NCI-H2029 treated with DMSO at 0.1 percent for 48 hours (cell line): ENCODE measurements at places on chromosomes 16 and 17.

GRCh38 chr17:4946312-4946976 is 1.9 kb downstream of the PFN1 start:
- DNase-seq = no peak

DNA sequence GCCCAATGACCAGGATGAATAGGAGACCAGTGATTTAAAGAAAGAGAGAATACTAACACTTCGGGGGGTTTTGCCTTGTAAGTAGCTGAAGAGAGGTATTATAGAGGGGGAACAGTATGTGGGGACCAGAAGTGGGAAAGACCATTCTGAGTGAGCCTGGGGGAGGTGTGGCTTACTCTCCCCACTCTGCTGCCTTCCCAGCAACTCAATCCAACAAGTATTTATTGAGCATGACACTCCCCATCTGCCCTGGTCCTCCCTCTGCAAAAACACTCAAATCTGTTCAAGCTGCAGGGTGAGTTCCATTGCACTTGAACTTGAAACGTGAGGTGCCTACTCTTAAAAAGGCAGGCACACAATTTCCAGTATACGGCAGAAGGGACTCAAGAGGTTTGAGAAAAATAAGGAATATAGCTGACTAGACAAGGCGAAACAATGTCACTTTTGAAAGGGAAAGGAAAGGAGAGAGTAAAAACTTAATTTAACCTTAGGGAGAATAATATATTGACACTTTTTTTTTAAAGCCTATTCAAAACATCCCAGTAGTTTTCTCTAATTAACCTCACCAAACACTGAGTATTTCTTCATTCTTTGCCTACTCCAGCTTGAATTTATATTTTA is 8.2 kb downstream of the FAM117A start:
- DNase-seq = no peak

DNA sequence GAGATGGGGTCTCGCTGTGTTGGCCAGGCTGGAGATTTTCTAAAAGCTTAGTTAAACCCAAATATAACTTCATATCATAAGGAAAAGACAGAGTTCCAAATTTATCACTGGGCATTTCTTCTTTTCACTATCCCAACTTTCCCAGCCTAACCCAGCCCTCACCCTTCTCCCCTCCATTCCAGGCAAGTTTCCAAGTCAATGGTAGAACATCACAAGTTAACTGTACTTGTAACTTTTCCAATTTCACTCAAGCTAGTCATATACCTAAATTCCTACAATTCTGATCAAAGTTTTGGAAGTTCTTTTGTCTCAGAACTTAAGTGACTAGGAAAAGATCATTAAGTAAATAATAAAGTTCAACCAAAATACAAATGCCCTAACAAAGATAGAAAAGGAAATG is 61.2 kb downstream of the USP32 start:
- no peak for DNase-seq

DNA sequence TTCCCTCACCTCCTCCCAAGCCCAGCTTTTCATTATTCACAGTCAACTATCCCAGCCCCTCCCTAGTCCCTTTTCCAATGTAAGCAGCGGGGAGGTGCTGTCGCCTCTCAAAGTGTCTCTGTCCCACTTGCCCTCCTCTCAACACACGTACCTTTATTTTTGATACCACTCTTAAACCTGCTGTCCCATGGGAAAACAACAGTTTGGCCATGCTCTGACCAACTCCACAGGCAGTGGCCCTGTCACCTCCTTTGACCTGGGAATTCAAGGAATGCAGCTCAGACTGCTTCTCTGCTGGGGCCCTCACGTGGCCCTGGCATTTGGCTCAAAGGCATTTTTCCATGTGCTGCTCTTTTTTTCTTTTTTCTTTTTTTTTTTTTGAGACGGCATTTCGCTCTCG is 4.2 kb downstream of the LYRM9 start:
- DNase-seq = no peak

- DNase-seq = peak; percentile 22
Measured at GRCh38 chr17:49987681-49988441, 7.2 kb downstream of the DLX3 start.

- no peak for DNase-seq
Measured at GRCh38 chr17:47193931-47194511, 4.9 kb upstream of the CDC27 start.

DNA sequence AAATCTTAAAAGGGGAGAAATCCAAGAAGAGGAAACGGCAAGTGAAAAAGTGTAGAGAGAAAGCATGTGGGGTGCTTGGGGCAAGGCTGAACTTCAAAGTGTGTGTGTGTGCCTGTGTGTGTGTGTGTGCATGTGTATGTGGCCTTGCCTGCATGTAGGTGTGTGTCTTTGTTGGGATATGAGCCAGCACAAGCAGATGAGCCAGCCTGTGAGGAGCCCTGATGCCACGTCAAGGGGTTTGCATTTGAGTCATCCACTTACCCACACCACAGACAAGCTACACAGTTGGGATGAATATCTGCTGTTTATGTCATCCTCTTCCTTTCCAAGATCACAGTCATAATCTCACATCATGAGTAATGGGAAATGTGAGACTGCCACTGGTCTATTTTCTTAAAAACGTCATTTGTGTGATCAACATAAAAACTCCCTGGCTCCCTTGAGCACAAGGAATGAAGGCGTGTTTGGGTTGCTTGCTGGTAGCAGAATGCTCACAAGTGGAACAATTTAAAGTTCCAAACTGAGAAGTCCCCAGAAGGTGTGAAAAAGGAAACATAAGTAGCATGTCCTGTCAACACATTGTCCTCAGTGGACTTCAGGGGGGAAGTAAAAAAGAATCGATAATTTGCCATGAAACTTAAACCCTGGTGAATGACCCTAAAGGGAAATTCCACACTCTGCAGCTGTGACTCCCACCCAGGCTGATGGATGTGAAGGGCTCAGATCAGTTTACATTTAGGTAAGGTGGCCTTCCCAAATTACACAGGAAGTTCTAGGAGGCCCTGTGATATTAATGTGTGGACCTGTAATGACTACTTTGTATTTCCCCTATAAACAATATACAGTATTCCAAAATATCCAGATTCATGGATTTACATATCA is 14.7 kb downstream of the KCTD19 start:
- DNase-seq = no peak

DNA sequence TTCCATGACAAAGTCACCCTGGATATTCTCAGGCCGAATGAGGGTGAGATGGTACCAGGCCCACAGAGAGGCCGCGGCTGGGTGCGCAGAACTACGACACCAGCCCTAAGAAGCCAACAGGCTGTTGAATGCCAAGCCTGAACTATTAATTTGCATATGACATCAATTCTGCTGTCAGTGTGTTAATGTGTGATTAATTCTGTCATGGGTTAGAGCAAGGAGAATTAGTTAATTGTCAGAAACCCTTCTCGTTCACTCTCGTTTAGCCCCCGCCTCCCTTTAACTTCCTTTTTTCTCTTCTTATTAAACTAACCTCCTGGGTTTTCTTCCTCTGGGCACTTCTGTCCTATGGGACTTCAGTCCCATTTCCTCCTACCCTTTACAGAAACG is 123.4 kb downstream of the ZFHX3 start:
- DNase-seq = no peak

- no peak for DNase-seq
Measured at GRCh38 chr16:54200720-54201119, 85.9 kb downstream of the IRX3 start.

- DNase-seq = no peak
Measured at GRCh38 chr17:40632216-40632615, 15.4 kb downstream of the SMARCE1 start.

DNA sequence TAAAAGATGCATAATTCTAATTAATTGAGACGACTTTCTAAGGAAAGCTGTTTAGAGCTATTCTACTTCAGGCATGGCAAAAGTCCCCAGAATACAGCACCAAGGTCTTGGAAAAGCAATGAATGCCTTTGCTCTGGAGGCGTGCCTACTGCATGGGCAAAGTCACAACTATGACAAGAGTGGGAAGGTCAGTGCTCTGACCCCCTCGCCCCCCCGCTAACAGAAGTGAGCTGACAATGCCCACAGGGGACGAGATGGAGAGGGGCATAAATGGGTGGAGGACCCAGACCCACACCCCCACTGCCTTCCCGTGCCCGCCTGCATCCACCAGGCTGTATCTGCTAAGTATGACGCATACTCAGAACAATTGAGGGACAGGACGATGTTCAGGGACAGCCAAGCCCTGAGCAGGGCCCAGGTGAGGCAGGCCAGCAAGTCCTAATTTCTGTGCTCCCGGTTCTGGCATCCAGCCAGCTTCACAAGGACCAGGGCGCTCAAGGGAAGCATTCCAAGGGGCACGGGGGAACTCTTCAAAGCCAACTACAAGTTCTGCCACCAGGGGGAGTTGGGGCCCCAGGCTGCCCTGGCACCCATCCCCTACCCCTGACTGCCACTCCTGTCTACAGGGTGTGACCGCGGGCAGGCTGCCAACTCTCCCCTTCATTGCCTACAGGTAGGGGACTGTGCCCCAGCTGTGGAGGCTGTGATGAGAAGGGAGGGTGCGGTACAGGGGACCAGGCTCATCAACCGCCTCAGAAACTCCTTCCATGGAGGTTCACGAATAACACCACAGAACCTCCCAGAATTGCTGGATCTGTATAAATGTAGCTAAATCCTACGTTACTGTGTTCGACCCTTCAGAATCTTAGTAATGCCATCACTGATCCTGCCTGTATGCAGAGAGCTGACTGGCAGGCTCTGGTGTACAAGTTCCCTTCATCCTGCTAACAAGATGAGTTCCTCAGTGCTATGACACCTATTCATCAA is 20.8 kb downstream of the NPRL3 start:
- peak; percentile 45 for DNase-seq

- DNase-seq = no peak
Measured at GRCh38 chr17:2610195-2611175, 17.0 kb downstream of the PAFAH1B1 start.

DNA sequence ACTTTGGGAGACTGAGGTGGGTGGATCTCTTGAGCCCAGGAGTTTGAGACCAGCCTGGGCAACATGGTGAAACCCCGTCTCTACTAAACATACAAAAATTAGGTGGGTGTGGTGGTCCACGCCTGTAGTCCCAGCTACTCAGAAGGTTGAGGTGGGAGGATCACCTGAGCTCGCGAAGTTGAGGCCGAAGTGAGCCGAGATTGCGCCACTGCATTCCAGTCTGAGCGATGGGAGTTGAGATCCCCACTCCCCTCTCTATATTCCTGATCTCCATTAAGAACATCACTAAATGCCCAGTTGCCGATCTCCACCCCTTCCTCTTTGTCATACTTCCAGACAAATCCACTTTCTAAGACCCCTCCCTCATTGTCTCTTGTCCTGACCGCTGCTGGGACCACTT is 24.3 kb upstream of the ZNF652 start:
- DNase-seq = no peak

DNA sequence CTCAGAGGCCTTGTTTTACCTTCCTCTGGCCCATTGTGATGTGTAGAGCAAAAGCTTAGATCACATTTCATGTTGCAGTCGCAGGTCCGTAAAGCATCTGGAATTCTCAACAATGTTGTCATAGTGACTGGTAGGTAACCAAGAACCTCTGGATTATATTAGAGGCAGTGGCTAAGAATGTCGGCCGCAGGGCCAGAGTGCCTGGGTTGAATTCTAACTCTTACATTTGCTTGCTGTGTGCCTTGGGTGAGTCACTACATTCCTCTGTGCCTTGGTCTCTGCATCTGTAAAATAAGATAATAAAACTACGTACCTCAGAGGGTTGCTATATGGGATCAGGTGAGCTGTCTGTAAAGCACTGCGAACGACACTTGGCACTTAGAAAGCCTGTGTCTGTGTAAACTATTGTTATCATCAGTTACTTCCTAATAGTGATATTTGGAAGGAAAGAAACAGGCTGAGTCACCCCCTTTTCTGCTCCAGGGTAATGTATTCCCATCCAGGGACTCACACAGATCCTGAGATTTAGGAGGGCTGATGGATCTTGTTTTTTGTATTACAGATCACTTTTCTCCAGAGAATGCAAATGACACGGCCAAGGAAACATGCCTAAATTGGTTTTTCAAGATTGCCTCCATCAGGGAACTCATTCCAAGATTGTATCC is 52.2 kb downstream of the VPS35L start:
- DNase-seq = no peak

DNA sequence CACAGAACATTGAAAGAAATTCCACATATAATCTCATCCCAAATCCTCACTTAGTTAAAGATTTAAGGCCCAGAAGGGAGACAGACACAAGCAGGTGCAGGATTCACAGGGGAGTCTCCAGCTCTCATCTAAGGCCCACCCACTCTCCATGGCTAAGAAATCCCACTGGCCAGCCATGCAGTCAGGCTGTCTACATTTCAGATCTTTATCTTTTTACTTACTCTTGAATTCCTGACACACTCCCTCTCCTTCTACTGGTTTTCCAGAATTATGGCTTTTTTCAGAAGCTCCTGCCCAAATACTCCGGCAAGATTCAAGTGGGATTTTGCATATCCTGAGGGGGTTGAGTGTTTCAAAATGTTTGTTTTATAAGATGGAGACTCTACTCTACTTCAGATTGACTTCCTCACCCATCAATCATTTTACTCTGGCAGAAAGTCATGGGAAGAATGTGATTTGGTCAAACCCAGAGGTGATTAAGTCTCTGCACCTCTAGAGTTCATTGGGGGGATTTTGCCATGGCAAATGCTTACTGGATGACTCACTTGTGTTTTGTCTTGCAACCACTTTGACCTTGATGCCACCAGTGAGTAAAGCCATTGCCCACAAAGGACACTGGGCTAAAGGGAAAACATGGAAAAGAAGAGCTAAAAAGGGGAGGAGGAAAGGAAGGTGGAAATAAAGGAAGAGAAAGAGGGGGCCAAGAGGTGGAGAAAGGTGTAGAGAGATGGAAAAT is 688.8 kb upstream of the SALL1 start:
- no peak for DNase-seq

- DNase-seq = no peak
Measured at GRCh38 chr16:51152691-51153576, 1.9 kb upstream of the SALL1 start.

- DNase-seq = no peak
Measured at GRCh38 chr16:11613381-11614303, 26.9 kb upstream of the LITAF start.

DNA sequence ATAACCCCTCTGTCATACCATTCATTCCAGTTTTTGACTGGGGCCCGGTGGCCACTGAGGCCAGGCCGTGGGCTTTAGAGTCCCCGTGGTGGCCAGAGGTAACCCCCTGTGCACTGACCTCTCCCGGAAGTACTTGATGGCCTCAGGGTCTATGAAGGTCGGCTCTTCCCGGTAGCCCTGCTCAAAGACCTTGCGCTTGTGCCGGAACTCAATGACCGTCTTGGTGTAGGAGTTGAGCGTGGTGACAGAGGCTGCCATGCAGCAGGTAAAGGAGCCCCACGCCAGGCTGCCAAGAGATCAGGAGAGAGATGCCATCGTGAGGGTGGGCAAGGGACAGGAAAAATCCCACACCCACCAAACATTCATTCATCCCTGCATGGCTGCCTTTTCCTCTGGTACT is 234.8 kb downstream of the GSG1L start:
- no peak for DNase-seq

GRCh38 chr17:82449131-82449882 is 1.2 kb downstream of the CYBC1 start:
- DNase-seq = no peak
